Cardiac muscle cell (in vitro differentiated cells and primary cell): ENCODE measurements at places on chromosomes 6 and 20.

DNA sequence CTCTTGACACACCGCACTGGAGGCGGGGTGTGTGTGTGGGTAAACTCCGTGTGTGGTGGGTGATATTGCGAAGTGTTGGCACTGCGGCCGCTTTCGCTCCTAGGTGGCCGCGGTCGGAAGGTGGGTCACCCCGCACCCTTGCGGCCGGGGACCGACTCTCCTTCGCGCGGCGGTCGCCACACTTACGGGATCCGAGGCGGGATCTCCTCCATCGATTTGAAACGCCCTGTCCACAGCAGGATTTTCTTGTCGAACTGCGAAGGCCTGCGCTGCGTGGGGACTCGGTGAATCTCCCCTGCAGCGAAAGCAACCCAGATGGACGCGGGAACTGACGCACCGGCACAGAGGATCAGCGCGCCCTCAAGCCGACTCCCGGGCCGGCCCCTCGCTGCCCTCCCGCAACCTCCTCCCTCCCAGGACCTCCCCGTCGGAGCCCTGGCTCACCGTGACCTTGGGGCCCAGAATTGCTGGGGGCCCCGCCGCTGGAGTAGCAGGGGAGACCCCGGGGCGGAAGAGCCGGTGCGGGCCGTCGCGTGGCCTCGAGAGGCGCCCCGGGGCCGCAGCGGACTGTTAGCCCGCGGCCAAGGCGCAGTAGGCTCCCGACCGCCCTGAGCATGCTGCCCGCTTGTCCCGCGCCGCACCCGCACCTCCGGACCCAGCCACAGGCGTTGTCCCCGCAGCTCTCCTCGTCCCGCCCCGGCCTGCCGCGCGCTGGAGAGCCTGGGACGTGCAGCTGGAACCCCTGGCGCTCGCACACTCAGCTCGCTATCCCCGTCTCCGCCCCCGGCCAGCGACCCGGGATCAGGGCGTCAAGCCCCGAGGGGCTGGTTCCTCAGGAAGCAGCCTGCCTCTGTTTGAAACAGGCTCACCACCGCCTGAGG is at the start of gene FAM162B:
Gene FAM162B, minus strand, starts transcription at position 759 of the 881 bp plus-strand sequence. Its CDS starts 143 bp downstream, at position 616.
- peak; percentile 34 for DNase-seq

DNA sequence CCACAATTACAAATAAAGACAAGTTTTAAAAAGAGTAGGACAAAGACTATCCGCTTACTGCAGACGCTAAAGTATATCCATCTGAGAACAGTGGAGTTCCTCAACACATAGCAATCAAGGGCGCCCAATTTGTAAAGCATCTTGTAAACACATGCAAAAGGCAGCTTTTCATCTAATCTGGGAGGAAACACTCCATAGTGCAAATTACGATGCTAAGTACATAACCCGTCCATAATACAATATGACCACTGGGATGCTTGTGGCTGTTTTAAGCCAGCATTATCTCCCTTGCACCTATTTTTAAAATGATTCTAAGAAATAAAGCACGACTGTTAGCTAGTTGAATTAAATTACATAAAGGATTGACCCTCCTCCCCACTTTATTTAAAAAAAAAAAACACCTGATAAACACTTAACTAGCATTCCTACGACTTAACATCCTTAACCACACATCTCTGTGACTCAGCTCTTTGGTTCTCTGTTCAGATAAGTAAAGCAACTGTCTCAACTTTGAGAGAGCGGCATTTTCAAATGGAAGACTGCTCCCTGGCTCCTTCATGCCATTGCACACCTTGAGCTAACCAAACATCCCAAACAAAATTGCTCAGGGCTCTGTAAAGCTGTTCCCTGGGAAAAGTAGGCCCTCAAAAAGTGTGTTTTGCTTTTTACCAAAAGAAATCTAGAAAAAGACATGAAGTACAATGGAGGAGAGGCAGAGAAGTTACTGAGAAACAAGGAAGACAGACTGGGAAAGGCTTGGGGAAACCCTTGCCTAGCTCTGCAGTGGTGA is 14.2 kb downstream of the SLC22A23 start:
- peak; percentile 75 for DNase-seq

DNA sequence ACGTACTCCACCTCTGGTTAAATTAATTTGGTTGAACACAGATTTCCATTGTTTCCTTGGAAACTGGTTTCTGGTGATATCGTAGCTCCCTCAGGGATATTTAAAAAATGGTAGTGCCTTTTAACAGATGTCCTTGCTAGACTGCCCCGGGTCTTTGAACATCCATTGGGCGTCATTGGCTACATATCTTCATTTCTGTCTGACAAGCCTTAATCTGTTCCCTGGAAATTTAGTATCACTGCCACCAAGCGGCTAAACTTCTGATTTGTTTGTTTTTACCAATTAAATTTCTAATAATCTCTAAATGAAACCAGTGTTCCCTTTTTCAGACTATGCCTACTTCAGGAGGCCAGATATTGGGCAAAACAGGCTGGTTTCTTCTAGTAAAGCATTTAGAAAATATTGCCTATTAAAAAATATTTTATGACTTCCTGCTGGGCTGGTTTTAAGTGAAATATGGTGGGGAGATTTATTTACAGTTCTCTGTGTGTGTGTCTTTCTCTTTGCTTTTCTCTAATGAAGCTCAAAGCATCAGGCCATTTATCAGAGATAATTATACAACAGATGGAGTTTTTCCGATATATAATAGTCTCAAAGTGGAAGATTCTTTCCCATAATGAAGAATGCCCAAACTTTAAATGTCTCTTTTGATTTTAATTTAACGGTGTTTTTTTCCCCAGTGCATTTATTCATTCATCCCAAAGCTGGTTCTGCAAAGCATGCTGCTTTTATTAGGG is 249.5 kb downstream of the ZFAND3 start:
- DNase-seq: no peak

GRCh38 chr20:10667560-10668167 is 6.1 kb downstream of the JAG1 start:
- no peak for DNase-seq

DNA sequence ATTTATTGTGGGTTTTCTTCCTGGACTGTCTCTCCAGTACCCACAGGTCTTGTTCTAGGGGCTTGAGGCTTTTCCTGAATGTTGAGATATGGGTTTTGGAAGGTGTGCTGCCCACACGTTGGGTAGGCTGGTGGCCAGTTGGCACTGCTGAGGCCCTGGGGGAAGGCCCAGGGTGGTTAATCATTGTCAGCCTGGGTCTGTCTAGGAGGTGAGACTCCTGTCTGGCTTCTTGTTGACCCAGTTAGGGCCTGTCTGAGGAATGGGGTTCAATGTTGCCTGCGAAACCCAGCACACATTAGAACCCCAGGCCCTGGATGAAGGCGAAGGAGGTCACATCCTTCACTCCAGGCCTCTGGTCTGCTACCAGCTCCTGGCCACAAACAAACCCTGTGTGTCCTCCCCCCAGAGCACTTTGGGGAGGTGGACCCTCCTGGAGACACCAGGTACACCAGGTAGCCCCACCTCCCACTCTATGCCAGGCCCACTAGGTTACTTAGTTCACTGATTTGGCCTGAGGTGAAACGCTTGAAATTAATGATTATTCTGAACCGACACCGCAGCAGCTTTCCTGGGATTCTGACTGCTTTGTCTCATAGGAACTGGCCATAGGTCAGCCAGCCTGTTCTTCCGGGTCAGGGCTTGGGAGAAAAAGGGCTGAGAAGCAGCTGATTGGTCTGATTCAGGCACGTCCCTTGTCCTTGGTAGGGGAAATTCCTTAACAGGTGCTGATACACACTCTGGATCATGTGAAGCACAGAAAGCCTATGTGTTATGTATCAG is 15.2 kb downstream of the DNMT3B start:
- DNase-seq: no peak

DNA sequence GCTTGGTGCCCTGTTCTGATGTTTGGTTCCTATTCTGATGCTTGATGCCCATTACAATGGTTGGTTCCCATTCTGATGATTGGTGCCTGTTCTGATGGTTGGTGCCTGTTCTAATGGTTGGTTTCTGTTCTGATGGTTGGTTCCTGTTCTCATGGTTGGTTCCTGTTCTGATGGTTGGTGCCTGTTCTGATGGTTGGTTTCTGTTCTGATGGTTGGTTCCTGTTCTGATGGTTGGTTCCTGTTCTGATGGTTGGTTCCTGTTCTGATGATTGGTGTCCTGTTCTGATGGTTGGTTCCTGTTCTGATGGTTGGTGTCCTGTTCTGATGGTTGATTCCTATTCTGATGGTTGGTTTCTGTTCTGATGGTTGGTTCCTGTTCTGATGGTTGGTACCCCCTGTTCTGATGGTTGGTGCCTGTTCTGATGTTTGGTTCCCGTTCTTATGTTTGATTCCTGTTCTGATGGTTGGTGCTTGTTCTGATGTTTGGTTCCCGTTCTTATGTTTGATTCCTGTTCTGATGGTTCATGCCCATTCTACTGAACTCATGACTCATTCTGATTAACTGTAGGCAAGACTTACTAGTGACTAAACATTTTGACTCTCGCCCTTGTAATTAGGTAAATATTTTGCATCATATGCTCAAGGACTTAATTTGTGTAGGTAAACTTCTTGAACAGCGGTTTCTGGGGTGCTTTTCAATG is 146.2 kb downstream of the DLL1 start:
- no peak for DNase-seq
